NCI-H446 (cell line): ENCODE measurements at places on chromosomes 16 and 17.

DNA sequence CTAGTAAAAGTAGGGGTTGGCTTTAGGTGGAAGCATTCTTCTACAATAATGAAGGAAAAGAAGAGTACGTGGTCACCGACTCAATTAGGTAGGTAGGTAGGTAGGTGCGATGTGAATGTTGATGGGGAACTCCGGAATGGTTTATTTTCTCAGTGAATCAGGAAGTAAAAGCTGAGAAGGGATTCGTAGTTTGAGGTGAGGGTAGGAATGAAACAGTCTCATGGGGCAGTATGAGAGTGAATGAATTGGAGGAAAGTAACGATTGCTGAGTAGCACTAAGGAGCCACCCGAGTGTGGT is 13.9 kb downstream of the PER1 start:
- DNase-seq: no peak

- DNase-seq: no peak
These were observed 49.4 kb downstream of the LMF1 start for GRCh38 chr16:921321-921905.

- peak; percentile 41 for DNase-seq
These were observed 7.7 kb upstream of the NPIPB2 start for GRCh38 chr16:11949527-11949926.

- DNase-seq: no peak
These were observed 70.7 kb downstream of the CLEC16A start for GRCh38 chr16:11015076-11015475.

- peak; percentile 71 for DNase-seq
These were observed 12.7 kb upstream of the ARHGAP23 start for GRCh38 chr17:38415250-38416194.

GRCh38 chr16:52488837-52489289 is 58.1 kb downstream of the TOX3 start:
- no peak for DNase-seq

DNA sequence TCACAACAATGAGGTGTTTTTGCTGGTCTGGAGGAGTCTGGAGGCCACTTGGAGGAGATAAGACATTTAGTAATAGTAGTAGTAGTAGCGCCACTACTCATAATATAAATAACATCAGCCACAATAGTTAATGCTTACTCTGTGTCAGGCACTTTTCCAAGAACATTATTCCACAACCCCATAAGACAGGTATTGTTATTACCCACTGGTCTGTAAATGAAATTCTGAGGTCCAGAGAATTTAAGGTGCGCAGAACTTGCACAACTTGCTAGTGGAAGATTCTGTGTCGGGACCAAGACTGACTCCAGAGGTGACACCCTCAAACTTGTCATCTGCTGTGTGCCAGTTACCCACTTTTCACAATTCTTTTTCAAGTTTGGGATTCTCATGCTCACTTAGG is 106.5 kb downstream of the MRM1 start:
- no peak for DNase-seq

GRCh38 chr16:11637320-11637719 is 30.9 kb upstream of the SNN start:
- no peak for DNase-seq

- DNase-seq: no peak
These were observed 17.3 kb downstream of the BAHCC1 start for GRCh38 chr17:81412490-81413093.

DNA sequence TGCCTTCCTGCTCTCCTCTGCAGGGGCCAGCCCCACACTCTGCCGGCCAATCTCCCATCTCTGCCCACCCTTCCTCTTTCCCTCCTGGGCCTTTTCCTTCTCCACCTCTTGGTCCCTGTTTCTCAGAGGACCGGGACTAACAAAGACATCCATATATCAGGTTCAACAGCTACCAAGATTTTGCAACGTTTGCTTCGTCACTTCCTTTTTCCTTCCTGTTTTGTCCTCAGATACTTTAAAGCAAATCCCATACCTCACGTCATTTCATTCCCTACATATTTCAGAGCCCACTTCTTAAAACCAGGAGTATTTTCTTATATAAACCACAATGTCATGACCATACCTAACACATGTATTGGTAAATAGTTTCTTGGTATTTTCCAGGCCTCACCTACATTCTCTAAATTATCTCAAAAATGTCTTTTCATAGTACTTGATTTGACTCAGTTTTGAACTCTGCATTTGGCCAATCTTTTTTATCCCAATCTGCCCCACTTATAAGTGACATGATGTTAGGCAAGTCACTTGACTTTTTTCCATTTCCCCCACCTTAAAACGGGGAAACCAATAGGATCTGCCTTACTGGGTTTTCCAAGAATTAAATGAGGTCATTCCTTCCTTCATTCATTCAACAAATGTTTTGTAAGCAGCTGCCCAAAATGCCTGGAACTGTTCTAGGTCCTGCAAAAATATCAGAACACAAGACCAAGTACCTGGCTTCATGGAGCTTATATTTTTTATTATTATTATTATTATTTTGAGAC is 7.2 kb upstream of the USP10 start:
- no peak for DNase-seq

DNA sequence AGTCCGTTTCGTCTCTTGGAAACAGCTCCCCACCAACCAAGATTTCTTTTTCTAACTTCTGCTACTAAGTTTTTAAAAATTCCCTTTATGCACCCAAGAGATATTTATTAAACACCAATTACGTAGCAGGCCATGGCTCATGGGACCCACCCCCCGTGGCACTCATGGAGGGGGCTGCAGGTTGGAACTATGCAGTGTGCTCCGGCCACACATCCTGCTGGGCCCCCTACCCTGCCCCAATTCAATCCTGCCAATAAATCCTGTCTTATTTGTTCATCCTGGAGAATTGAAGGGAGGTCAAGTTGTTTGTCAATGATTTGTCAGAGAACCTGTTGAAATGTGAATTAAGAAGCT is 48.2 kb downstream of the IL21R start:
- no peak for DNase-seq

DNA sequence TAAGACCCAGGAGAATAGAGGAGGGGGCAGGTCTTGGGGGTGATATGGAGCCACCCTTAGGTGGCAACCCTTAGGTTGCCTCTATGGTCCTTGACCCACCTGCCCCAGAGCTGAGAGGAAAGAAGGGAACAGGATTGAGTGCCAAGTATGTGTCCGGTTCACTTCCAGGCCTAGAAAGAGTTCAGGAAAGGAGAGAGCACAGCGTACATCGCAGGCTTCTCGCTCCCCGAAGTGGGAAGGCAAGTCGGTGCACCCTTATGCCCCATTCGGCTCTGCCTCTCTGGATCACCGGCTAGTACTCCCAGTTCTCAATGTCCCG is 631 bp downstream of the SP6 start:
- no peak for DNase-seq

- DNase-seq: no peak
These were observed 47.8 kb downstream of the ANKFY1 start for GRCh38 chr17:4215882-4216570.

GRCh38 chr16:9102379-9102778 is 10.9 kb downstream of the HAPSTR1 start:
- DNase-seq: no peak

GRCh38 chr17:56064506-56064905 is 88.8 kb upstream of the ANKFN1 start:
- DNase-seq: no peak

GRCh38 chr17:34406226-34406625 is 43.2 kb upstream of the CCL1 start:
- DNase-seq: no peak

DNA sequence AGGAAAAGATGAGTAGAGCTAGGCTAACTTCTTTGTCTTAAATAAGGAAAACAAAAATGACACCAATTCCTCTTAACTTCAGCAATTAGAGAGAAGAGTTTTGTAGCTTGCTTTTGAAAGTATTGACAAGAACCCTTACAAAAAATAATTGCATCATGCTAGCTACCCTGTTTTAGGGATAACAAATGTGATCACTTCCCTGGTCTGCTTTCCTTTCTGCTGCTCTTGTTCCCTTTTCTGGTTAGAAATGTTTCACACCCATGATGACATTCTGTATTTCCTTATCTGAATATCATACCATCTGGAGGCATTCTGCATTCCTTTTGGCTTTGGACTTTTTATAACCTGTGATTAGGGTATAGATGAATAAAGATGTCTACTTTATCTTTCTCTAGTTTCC is 9.9 kb upstream of the SMIM36 start:
- DNase-seq: no peak

DNA sequence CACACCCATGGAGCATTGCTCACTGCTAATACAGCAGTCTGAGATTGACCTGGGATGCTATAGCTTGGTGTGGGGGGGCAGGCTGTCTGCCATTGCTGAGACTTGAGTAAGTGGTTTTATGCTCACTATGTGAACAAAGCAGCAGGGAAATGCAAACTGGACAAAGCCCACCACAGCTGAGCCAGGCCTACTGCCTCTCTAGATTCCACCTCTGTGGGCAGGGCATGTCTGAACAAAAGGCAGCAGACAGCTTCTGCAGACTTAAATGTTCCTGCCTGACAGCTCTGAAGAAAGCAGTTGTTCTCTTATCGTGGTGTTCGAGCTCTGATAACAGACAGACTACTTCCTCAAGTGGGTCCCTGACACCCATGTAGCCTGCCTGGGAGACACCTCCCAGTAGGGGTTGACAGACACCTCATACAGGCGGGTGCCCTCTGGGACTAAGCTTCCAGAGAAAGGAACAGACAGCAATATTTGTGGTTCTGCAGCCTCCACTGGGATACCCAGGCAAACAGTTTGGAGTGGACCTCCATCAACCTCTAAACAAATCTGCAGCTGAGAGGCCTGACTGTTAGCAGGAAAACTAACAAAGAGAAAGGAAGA is 2204.8 kb downstream of the TP53TG3F start:
- DNase-seq: no peak
